ENCODE measurements at places on chromosomes 1 and 21. TPM values are rescaled to one million over a fixed set of nuclear protein-coding genes. Genes with fewer than 3 reads are reported as not detected.

Gene FCRL6
- 0.69 TPM for polyA plus RNA-seq

Gene CD2
- 2.0 TPM for polyA plus RNA-seq

Gene NOTCH2NLA
- polyA plus RNA-seq: 9.6 TPM

Gene TRIM17
- polyA plus RNA-seq: 1.3 TPM

Gene OPTC
- not detected for polyA plus RNA-seq

Gene PLK3
- polyA plus RNA-seq: 16.4 TPM

Gene AGT
- 191 TPM for polyA plus RNA-seq

Gene HSD17B7
- polyA plus RNA-seq: 12.3 TPM

Gene SLC35D1
- polyA plus RNA-seq: 56.0 TPM

- DNase-seq: no peak
- H3K4me1 ChIP-seq: no peaks in the 10 kb centered on the region
- H3K4me3 ChIP-seq: no peak overlapping the region
- peaks cover 68% of the 10 kb centered on the region for H3K36me3 ChIP-seq
- H3K27ac ChIP-seq: no peak overlapping the region
These were observed 22.8 kb downstream of the NADK start for GRCh38 chr1:1755426-1755825.

DNA sequence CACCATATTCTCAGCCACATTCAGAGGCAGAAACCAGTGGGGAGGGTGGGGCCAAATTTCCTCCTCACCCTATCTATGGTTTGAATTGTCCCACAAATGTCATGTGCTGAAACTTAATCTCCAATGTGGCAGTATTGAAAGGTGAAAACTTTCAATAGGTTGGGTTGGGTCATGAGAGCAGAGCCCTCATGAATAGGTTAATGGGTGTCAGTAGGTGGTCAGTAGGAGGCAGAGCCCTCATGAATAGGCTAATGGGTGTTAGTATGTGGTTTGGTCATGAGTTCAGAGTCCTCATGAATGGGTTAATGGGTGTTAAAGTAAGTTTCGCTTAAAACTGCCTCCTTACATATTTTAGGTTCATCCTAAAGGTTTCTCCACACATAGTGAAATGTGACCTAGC is 170.0 kb downstream of the FCRL5 start:
- H3K4me3 ChIP-seq: no peak overlapping the region
- H3K27me3 ChIP-seq: no peaks in the 10 kb centered on the region
- no peaks in the 10 kb centered on the region for H3K36me3 ChIP-seq
- no peak for DNase-seq
- no peaks in the 10 kb centered on the region for H3K4me1 ChIP-seq
- no peak overlapping the region for H3K27ac ChIP-seq

DNA sequence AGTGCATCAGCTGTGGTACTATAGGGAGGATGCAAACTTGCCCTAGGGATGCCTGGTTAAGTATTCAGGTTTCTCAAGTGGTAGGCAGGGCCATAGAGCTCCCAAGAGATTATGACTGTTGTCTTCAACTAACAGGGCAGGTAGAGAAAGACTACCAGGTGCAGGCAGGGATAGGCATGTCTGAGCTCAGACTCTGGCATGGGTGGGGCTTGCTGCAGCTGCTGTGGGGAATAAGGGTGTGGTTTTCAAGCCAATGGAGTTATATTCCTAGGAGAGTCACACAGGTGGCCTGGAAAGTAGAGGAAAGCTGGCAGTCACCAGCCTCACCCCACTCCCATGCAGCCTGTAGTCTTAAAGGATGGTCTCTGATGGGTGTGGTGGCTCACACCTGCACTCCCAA is 673.4 kb upstream of the ADGRL4 start:
- no peak overlapping the region for H3K27ac ChIP-seq
- H3K4me1 ChIP-seq: no peaks in the 10 kb centered on the region
- H3K27me3 ChIP-seq: no peaks in the 10 kb centered on the region

GRCh38 chr1:194347200-194347599 is 1160.8 kb upstream of the B3GALT2 start:
- H3K27me3 ChIP-seq: no peaks in the 10 kb centered on the region
- no peak for DNase-seq
- no peaks in the 10 kb centered on the region for H3K36me3 ChIP-seq
- H3K4me1 ChIP-seq: no peaks in the 10 kb centered on the region
- no peak overlapping the region for H3K27ac ChIP-seq
- no peak overlapping the region for H3K4me3 ChIP-seq

GRCh38 chr1:27527890-27528817 is 38.2 kb upstream of the WASF2 start:
- H3K4me3 ChIP-seq: peak overlapping the region; percentile 54
- peaks cover 7% of the 10 kb centered on the region for H3K36me3 ChIP-seq
- H3K27me3 ChIP-seq: no peaks in the 10 kb centered on the region

DNA sequence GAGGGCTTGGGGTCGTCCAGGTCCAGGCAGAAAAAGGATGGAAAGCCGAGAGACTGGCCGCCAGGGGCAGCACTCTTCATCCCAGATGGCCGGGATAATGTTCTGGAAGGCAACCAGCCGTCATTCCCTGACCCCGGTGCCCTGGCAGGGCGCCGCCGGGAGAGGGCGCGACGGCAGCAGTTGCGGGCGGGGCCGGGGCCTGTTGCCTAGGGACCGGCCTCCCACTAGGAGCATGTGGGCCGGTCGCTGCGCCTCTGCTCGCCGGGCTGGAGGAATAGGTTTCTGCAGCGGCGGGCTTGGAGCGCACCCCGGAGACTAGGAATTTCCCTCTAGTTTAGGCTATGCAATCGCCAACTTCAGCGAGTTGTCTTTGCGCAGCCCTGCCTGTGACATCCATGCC is 11.0 kb downstream of the DMRTB1 start:
- DNase-seq: peak; percentile 62
- no peaks in the 10 kb centered on the region for H3K4me1 ChIP-seq
- no peak overlapping the region for H3K4me3 ChIP-seq
- no peaks in the 10 kb centered on the region for H3K27me3 ChIP-seq

- no peak overlapping the region for H3K4me3 ChIP-seq
- H3K36me3 ChIP-seq: peaks cover 54% of the 10 kb centered on the region
- H3K4me1 ChIP-seq: no peaks in the 10 kb centered on the region
- no peaks in the 10 kb centered on the region for H3K27me3 ChIP-seq
These were observed 41.7 kb downstream of the DIP2A start for GRCh38 chr21:46500224-46500861.

- no peaks in the 10 kb centered on the region for H3K27me3 ChIP-seq
- DNase-seq: no peak
- no peaks in the 10 kb centered on the region for H3K4me1 ChIP-seq
These were observed 26.1 kb downstream of the TRPM2 start for GRCh38 chr21:44379515-44379848.

GRCh38 chr1:98001764-98002163 is 80.9 kb upstream of the DPYD start:
- no peaks in the 10 kb centered on the region for H3K27me3 ChIP-seq
- H3K4me3 ChIP-seq: no peak overlapping the region
- H3K36me3 ChIP-seq: no peaks in the 10 kb centered on the region
- DNase-seq: no peak
- H3K4me1 ChIP-seq: peaks cover 3% of the 10 kb centered on the region

DNA sequence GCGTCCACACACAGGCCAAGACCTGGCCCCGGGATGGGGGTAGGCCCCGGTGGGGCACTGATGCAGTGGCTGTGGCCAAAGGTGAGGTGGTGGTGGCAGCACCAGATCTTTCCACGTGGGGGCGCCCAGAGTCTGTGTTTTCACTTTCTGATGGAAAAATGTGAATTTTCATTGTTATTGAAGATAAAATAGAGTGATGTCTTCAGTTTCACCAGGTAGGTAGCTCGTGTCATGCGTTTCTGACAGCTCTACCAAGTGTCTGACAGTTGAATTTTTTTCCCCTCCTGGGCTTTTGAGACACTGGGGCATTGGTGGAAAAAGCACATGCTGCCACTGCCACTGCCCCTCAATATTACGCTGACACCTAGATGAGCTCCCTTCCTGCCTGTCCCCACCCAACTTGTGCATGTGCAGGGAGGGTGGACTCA is 40.0 kb upstream of the MAGOH start:
- H3K36me3 ChIP-seq: no peaks in the 10 kb centered on the region
- DNase-seq: no peak
- no peaks in the 10 kb centered on the region for H3K27me3 ChIP-seq
- H3K4me1 ChIP-seq: no peaks in the 10 kb centered on the region

DNA sequence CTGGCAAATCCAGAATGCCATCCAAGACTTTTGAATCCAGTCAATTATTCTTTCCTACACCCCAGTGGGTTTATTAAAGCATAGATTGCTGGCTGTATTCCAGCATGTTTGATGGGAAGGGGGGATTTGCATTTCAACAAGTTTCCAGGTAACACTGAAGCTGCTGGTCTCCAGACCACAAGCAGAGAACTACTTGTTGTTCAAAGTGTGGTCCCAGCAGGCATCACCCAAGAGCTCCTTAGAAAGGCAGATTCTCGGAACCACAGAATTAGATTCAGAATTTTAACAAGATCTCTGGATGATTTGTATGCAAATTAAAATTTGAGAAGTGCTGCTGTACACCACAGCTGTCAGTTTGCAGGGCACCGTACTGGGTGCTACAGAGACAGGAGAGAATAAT is 216.3 kb upstream of the FAM78B start:
- H3K27ac ChIP-seq: no peak overlapping the region
- no peak for DNase-seq
- no peaks in the 10 kb centered on the region for H3K4me1 ChIP-seq
- H3K4me3 ChIP-seq: no peak overlapping the region
- H3K27me3 ChIP-seq: no peaks in the 10 kb centered on the region
- H3K36me3 ChIP-seq: no peaks in the 10 kb centered on the region

DNA sequence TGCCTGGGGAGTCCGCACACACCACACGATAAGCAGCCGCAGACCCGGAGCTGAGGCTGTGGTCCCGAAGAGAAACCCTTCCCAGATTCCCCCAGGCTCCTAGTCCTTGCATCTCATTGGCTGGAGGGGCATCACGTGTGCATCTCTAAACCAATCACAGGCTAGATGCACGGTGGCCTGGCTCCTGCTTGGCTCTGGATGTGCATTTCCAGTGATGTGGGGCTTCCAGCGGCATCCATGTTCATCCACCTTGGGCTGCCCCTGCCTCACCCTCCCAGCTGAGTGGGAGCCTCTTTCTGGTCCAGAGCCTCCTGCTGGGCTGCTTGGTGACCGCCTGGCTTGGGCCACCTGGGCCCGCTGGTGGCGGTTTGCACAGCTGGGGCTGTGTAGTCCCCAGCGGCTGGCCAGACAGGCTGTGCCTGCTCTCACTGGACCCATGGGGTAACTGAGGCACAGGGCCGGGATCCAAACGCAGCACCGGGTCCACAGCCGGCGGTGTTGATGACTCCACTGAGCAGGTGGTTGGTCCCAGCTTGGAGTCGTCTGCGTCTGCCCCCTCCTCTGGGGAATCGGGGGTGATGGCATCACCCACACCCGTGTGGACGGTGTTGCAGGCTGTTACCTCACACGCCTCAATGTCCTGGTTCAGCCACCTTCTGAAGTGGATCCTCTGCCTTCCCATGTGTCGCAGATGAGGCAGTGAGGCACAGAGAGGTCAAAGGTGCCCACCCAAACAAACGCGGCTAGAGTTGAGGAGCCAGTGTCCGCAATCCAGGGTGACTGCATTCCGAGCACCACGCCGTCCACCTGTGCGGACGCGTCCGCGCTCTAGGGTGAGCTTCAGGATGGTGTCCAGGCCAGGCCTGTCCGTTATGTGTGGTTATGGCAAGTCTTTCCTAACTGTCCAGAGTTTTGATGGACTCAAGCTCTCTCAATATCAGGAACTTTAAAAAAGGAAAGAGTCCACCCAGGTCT is 41.3 kb downstream of the COL6A1 start:
- H3K27me3 ChIP-seq: no peaks in the 10 kb centered on the region
- DNase-seq: no peak
- H3K27ac ChIP-seq: peak overlapping the region; percentile 24
- H3K4me1 ChIP-seq: peaks cover 19% of the 10 kb centered on the region

- no peak overlapping the region for H3K4me3 ChIP-seq
- no peaks in the 10 kb centered on the region for H3K4me1 ChIP-seq
- no peak for DNase-seq
- H3K27ac ChIP-seq: no peak overlapping the region
These were observed 27.4 kb downstream of the MRPS6 start for GRCh38 chr21:34100790-34101189.
